ENCODE measurements at places on chromosomes 1 and 21.

GRCh38 chr1:71224741-71225377 is 144.0 kb upstream of the ZRANB2 start:
- DNase-seq: no peak

DNA sequence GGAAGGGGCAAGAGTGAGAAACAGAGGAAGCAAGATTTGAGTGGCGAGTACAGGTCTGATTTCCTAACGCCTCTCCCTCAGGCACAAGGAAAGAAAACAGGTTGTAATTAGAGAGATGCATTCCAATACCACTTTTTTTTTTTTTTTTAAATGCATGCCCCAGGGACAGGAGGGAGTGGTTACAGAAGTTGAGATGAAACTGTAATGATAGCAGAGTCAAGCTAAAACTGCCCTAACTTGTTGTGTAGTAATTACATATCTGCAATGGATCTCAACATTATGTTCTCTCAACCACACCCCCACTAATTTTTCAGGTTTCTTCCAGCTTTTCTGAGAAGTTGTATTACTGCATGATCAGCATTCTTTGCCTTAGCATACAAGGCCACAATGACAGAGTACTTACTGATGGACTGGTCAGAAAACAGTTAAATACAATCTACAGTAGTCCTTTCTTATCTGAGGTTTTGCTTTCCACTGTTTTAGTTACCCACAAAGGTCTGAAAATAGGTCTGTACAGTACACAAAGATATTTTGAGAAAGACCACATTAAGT is 5.5 kb downstream of the ETV3 start:
- no peak for DNase-seq

GRCh38 chr1:42949312-42950115 is 9.2 kb downstream of the SLC2A1 start:
- DNase-seq: no peak

GRCh38 chr1:9182784-9183257 is 51.8 kb upstream of the H6PD start:
- no peak for DNase-seq

DNA sequence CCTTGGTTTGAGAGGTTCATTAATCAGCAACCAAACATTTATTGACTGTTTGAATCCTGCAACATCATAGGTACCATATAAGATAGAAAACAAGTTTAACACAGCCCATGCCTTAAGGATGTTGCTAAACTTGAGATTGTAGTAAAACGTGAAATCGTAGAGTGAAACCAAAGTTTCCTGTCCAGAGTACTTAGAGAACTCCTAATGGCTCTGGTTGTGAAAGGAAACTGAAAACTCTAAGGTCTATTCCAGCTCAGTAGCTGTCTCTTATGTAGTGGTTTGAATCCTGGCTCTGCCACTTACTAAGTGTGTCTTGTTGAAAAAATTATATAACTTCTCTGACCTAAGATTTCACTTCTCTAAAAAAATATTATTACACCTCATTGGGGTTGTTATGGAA is 310.9 kb downstream of the NTNG1 start:
- DNase-seq: no peak

GRCh38 chr1:84174051-84174556 is 30.0 kb downstream of the PRKACB start:
- DNase-seq: no peak

- no peak for DNase-seq
Observed at GRCh38 chr1:34685225-34685624, 69.6 kb upstream of the GJB5 start.

GRCh38 chr1:54367613-54368012 is 38.6 kb downstream of the SSBP3 start:
- no peak for DNase-seq

DNA sequence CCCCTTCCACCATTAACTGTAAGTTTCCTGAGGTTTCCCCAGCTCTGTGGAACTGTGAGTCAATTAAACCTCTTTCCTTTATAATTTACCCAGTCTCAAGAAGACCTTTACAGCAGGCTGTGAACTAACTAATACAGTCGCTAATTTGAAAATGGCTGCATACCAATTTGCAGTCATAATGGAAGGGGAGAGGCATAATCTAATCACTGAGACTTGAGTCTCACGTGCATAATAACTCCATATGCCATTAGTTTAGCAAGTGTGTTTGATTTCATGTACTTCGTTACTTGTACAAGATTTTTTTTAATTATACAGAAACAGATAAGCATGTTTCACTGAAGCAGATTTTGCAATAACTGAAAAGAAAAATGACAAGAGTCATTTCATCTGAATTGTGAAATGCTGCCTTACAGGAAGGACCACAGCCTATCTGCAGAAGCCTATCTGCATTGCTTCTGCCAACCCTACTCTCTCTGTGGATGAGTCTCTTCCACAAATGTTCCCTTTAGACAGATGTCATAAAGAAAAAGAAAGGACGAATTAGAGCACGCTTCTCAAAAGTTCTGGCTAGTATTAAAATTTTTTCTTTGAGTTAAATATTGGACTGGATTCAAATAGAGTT is 99.1 kb downstream of the PTGER3 start:
- DNase-seq: no peak

DNA sequence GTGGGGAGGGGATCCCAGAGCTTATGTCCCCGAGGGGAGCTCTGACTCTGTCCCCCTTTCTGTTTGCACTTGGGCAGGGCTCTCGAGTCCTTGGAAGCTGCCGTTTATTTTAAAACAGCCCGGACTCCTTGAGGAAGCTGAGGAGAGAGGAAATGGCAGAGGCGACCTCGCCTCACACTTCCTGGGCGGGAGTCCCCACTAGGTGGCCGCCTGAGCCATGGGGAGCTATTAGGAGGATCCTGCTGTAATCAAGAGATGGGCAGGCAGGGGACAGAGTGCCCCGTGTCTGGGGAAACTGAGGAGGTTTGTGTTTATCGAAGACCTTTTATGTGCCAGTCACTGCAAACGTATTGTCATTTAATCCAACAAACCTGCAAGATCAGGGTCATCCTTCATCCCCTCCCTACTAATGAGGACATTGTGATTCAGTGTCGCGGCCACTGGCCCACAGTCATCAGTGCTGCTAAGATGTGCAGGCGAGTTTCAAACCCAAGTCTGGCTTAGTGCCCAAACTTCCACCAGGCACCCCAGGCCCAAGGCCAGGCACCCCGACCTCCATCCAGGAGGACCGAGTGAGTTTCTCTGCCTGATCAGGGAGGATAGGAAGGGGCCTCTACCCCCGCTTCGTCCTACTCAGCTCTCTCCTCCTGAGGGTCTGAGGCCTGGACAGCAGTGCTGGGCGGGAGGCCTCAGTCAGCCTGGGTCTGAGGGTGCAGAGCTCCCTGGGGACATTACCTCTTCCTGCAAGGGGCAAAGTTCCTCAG is 316.9 kb upstream of the VAMP3 start:
- no peak for DNase-seq

GRCh38 chr1:70348399-70349165 is 5.9 kb downstream of the ANKRD13C start:
- DNase-seq: no peak

- no peak for DNase-seq
Observed at GRCh38 chr1:68198752-68199151, 33.6 kb downstream of the WLS start.

DNA sequence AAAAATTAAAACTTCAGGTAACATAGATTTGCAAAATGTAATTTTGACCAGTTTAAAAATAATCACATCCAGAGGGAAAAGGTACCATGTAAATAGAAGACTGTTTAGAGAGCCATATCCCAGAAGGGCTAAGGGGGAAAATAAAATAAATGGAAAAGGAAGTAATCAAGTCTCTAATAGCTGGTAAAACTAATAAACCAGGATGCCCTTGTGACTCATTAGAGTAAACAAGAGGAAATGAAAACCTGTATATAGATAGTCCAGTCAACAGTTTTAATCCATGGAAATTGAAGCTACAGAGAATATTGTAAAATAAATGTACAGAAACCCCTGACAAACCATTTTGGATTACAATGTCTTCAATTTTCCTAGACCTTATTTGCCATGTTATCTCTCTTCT is 698.0 kb upstream of the RGS18 start:
- DNase-seq: no peak

DNA sequence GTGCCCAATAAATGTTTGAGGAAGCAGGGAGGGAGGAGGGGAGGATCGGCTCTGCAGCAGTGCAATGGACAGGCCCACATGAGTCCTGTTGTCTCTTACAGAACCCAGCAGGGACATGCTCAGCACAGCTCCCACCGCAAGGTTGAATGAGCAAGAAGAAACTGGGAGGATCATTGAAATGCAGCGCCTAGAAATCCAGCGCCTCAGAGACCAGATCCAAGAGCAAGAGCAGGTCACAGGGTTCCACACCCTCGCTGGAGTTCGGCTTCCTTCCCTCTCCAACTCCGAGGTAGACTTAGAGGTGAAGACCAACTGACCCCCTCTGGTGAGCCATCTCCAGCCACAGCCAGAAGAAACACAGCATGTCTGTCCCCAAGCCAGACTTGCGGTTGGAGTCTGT is 15.9 kb upstream of the TMEM125 start:
- no peak for DNase-seq

DNA sequence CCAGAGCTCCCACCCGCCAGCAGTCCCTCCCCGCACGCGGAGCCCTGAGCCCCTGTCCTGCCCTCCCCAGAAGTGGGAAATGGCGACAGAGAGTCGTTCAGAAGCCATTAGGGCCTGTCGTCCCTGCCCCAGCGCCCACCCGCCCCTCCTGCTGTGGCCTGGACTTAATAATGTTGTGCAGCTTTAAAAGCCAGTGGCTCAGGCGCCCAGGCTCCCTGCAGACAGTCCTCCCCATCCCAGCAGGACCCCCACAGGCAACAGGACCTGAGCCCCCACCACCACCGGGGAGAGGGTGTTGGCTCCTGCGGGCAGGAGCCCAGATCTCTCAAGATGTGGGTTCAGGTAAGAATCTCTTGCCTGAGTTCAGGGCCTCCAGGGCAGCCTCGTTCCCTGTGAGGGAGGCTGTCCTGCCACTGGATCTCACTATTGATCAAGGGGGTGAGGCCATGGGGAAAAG is 125.3 kb upstream of the RUNX3 start:
- no peak for DNase-seq

- DNase-seq: no peak
Observed at GRCh38 chr1:21239221-21239620, 51.0 kb downstream of the ECE1 start.

DNA sequence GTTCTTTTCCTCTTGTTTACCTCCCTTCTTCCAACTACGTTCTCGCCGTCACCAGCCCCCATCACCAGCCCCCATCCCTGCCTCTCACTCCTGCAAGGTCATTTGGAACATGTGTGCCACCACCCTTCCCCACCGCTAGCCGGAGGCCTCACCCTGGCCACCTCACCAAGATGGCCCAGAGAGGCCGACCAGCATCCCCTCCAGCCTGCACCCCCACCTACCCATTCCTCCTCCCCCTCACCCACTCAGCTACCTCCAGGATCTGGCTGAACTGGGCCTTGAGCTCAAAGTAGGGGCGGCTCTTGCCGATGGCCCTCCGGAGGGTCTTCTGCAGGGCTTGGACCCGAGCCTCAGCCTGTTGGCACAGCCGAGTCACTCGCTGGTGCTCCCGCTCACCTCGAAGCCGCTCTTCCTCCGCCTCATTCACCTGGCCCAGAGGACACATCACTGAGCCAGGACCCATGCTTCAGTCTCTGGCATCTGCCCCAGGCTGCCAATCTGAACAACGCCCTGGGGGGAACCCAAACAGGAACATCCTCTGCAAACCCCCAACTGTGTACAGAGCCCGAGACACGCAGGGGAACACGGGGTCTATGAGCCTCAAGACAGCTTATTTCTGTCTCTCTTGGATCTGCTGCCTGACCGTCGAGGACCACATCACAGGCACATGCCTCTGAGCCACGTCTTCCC is 12.8 kb downstream of the SH3BP5L start:
- DNase-seq: no peak

DNA sequence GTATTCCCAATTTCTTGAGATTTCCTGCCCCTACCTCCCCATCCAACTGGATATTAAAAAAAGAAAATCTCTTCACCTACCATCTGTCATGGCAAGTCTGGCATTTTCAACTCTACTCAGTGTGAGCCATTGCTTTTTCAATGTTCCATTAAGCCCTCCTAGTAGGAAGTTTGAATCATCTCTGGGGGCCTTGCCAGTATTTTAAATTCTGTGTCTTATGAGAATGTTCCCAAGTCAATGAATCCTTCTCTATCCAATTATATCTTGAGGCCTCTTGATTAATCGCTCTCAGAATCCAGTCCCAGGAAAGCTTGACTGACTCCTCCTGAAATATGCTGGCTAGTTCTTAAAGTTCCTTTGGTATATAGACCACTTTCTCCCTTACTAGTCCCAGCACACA is 91.5 kb downstream of the NGF start:
- DNase-seq: no peak

DNA sequence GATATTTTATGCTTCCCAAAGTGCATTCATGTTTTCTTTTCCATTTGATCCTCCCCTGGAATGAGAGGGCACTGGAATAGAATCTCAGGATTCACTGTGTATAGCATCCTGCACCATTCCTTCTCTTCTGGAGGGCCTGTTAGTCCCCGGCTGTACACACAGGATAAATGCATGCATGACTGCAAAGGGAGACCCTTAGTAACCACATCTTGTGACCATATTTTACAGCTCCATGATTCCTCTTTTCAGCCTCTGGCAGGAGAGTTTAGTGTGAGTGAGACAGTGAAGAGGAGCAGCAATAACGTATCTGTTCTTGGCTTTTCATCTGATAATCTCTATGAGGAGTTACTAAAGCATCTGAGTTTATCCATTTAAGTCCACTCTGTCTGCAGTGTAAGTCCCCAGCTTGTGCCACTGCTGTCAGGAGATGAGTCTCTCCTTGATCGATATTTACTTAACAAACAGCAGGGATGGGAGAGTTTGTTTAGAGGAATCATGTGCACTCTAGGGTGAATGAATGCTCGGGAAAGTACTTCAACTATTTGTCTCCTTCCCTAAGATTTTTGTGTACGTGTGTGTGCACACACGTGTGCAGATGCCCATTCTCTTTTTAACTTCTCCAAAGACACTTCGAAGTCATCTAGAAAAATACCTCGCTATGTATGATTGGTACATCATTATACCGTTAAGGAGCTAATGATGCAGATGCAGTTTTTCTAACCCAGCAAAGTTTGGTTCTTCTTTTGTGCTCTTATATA is 41.1 kb downstream of the PROX1 start:
- no peak for DNase-seq

GRCh38 chr1:6148497-6149241 is 31.5 kb downstream of the CHD5 start:
- peak; percentile 48 for DNase-seq

- DNase-seq: no peak
Observed at GRCh38 chr1:8965121-8965820, 19.6 kb downstream of the CA6 start.

DNA sequence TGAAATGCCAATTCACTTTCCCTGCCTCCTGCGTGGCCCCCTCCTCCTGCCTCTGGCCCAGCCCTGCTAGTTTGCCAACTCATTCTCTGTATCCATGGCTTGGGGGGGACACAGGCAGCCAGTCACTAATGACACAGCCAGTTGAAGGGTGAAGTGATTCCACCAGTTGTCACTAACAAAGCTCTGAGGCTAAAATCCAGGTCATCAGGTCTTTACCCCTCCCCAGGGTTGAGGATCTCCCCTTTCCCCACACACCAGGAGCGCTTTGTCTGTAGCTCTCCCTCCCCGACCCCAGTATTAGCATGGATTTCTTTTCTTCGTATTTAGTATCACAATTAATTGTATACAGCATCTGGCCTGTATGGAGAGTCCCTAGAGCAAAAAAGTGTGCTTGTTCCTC is 394.1 kb downstream of the RRAGC start:
- DNase-seq: no peak

Measured in activated gamma-delta T cell treated with Interleukin-2 at 50 U/mL for 16 hours (primary cell).